RCC 7860 (cell line): ENCODE measurements at places on chromosomes 12 and 14.

- no peak for DNase-seq
These were observed 1.6 kb upstream of the CDKN1B start for GRCh38 chr12:12715459-12716150.

DNA sequence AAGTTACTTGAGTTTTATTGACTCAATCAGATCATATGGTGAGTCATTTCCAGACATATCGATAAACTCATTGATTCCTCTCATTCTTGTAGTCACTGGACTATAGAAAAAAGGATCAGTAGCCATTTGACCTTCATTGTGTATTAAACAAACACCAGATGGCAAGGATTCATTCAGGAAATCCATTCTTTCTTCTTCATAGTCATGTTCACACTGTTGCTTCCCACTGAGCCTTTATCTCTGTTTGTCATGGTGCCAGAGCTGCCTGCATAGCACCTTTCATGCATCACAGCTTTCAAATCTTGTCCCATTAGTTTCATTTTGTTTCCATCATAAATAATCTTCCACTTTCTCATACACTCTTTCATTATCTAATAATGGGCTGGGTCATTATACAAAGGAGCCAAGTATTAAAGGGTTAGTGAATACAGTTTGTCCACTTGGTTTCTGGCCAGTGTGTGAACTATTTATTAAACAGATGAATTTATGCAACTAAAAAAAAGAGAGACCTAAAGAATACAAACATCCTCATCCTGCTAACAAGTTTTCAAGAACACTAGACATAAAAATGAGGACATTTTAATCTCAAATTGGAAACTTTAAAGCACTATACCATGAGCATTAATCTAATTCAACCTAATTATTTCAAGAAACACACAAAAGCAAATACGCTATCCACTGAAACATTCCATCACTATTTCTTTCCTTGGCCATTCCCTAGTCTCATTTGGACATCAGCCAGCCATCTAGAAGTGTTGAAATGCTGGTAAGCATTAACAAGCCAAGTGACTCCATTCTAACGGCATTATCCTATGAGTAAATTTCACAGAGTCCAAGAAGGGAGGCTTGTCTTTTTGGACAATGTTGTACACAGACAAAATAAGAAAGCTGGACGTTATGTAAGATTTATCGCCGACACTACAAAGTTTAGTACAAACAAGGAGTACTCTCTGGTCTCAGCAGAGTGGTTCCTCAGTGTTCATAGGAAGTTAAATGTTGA lies 476.5 kb downstream of the FOXG1 start:
- DNase-seq: peak; percentile 71

DNA sequence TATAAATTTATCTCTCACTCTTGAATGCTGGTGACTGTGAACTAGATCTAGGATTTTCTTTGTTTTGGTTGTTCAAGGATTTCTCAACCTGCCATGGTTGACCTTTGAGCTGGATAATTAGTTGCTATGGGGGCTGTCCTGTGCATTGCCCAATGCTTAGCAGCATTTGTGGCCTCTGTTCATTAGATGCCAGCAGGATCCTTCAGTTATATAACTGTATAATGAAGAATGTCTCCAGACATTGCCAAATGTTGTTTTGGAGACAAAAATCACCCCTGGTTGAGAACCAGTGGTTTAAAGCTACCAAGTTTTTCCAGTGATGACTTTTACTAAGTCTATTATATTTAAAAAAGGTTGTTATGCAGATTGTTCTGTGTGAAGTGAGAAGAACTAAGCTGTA lies 147.9 kb upstream of the STXBP6 start:
- no peak for DNase-seq

DNA sequence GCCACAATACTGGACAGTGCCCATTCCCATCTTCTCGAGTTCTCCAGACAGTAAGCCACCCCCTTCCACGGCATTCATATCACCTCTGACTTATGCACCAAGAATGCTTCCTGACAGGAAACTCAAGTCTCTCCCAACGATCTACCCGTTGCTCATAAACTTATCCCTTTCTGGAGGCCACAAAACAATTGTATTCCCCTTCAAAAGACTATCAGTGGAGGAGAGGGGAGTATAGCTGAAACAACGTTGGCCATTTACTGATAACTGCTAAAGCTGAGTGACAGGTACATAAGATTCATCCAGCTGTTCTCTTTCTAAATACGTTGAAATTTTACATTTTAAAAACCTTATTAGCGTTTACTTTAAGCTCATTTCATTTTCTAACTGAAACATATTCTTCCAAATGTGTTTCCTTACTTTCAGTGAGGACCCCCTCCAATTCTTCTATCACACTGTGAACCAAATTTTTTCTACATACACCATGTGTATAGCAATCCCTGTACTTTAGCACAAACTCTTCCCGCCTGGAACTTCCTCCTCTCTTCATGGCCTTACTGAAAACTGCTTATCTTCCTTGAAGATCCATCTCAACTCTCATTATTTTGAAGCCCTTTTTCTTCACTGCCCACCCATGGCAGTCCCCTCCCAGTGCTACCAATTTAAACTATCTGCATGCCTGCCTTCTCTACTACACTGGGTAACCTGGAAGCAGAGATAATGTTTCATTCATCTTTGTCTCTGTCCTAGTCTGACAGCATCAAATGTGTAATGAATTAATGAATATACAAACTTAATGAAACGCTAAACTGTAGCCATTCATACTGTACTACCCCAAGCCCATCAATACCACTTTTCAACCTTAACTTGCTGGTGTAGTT lies 28.8 kb downstream of the ATXN2 start:
- DNase-seq: peak; percentile 76

DNA sequence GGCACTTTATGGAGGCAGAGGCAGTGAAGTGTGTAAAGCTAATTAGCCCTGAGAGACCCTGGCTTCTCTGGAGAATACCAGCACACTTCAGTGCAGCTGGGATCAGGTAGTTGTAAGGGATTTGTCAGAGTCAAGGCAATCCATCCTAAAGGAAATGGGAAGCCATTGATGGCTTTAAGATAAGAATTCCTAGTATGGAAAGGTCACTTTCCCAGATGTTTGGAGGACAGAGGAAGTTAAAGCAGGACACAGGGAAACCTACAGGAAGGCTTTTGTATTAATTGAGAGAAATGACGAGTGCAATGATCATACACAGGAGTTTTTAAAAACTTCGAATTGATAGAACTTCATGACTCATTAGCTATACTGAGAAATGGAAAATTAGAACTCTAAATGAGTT lies 254.4 kb downstream of the SLC16A7 start:
- DNase-seq: no peak

GRCh38 chr12:12941450-12942350 lies 10.3 kb downstream of the GPRC5D start:
- DNase-seq: no peak

DNA sequence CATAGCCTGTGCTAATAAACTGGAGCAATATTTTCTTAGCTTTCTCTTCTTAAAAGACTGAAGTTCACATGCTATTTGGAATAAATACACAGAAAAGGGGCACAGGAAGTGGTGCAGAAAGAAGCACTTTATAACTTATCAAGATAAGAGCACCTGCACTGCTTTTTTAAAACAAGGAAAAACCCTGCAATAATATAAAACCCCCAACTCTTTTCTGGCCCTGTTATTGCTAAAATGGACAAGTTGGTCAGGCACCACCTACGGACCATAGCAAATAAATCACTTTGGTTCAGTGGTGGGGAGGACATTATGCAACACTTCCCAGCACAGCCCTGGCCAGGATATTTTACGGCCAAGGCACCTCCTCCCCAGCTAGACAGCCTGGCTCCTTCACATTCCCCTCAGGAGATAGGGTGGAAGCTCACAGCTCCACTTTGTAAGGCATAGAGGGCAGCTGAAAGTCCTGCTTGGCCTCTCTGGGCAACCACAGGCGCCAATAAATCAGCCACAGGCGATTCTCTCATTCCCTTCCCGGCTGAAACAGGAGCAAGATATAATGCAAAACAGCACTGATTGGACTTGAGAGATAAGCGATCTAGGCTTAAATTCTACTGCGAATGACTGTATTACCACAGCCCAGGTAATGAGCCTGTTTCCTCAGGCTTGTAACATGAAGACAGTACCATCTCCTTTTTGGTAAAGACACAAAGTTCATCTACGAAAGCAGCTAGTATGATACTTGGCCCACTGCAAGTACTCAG lies 2.0 kb downstream of the ZBTB25 start:
- DNase-seq: peak; percentile 69

DNA sequence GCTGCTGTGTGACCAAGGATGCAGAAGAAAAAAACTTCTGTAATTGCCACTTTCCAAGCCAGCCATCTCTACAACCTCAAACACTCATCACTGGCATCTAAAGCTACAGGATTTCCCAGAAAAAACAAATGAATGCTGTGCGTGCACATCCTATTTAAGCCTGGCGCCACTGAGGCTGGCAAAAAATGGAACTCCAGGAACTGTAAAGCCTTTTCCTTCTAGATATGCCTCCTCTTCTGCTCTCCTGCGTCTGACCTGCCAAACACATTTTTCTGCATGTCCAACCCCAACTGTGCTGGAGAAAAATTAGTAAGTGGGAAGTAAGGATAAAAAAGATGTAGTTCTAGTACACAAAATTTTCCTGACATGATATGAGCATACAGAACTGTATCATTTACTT lies 184.9 kb downstream of the ITPR2 start:
- no peak for DNase-seq

GRCh38 chr12:55051197-55051947 lies 31.6 kb downstream of the NEUROD4 start:
- no peak for DNase-seq

GRCh38 chr12:94297096-94297699 lies 148.8 kb downstream of the PLXNC1 start:
- DNase-seq: no peak

- DNase-seq: no peak
These were observed 105.1 kb downstream of the PRIMA1 start for GRCh38 chr14:93683226-93683625.

GRCh38 chr12:154058-154457 lies 59.9 kb downstream of the SLC6A12 start:
- no peak for DNase-seq

DNA sequence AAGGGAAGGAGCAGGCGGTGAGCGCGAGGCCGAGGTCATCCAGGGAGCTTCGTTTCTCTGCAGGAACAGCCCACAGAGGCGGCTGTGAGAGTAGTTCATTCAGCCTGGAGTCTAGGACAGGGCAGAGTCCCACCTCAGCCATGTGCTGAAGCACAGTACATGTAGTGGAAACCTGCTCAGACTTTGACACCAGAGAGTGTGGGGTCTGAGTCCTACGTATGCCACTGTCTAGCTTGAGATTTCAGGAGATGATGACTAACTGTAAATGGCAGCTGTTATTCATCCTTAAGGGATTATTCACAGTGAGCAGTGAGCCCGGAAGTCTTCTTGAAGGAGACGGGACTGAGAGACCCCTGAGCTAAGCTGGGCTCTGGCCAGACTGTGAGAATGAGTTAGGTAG lies 938 bp upstream of the SLC6A13 start:
- DNase-seq: peak; percentile 33

DNA sequence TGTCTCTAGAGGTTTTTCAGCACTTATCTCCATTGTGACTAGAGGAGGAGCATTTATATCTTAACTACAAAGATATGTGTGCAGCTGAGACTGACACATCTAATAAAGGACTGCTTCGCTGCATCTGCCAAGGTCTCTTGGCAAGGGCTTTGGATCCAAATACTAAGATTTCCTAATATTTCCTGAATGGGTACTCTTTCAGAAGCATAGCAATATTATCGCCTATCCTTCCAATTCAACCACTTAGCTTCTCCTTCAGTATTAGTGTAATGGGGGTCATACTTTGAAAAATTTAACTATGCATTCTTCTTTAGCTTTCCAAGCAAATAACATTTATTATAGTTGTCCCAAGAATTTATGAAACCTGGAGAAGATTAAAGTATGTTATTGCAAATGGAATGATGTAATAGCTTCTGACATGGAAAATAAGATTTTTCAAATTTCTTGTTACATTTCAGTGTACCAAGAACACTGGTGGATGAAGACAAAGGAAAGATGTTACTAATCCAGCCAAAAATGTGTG lies 243.0 kb upstream of the PDE3A start:
- DNase-seq: no peak

DNA sequence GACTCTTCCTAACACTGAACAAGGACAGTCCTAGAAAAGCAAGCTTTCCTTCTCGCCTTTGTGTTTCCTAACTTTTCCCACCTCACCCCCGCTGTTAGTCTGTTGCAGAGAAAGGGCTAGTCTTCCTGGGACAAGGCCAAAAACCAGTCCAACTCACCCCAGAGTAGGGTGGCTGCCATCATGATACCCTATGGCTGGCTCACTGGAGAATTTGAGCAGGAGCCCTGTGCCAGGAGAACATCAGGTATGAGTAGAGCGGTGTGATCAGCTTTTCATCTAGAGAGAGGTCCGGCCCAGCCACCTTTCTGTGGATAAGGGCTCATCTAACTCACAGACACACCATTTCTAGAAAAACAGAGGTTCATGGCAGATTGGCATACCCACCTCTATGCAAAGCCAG lies 16.7 kb upstream of the ZFP36L1 start:
- no peak for DNase-seq

DNA sequence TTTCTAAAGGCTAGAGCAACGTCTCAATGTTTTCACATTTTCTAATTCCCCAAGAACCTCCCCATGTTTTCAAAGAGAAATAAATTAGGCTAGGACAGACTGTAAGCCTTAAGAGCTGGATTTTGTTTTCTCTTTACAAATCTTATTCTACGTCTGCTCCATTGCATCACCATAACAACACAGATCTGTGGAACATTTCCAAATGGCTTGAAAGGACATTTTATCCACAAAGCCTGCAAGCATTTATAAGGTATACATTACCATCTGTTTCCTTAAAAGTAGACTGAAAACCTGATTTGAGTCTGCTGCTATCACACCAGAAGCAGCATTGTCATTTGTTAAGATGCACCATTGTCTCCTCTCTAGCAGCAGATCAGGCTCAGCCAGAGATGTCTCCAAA lies 115.3 kb upstream of the PLEKHA5 start:
- DNase-seq: no peak

- DNase-seq: no peak
These were observed 148.4 kb downstream of the CHST11 start for GRCh38 chr12:104604995-104605675.
